ENCODE measurements at places on chromosomes 4 and X.

- no peak for DNase-seq
These were observed 1.0 kb upstream of the TBC1D9 start for GRCh38 chr4:140757232-140757630.

DNA sequence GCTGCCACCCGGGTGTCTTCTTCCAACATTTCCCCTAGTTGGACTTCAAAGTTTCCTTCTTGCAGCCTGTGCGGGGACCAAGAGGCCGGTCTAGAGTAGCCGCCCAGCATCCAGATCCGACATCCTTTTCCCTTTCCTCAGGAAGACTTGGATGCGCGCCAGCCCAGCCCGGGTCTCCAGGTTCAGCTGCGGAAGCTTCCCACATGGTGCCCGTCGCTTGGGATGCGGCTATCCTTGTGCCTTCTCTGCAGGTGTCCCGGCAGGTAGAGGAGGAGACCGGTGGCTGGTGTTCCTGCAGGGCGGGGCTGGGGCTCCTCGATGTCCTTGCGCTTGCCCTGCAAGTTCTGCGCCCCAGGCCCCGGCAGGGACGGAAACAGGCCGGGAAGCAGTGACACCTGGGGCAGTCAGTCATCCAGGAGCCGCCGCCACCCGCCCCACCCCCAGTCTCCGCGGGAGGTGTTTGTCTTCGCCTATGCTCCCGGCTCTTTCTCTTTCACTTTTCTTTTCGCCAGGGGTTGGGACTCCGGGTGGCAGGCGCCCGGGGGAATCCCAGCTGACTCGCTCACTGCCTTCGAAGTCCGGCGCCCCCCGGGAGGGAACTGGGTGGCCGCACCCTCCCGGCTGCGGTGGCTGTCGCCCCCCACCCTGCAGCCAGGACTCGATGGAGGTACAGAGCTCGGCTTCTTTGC is at the start of gene IL15:
TSS of gene IL15 (plus strand) at position 502 of the 689 bp plus-strand sequence. CDS start 82,882 bp downstream, outside the sequence.
- DNase-seq, result no peak

DNA sequence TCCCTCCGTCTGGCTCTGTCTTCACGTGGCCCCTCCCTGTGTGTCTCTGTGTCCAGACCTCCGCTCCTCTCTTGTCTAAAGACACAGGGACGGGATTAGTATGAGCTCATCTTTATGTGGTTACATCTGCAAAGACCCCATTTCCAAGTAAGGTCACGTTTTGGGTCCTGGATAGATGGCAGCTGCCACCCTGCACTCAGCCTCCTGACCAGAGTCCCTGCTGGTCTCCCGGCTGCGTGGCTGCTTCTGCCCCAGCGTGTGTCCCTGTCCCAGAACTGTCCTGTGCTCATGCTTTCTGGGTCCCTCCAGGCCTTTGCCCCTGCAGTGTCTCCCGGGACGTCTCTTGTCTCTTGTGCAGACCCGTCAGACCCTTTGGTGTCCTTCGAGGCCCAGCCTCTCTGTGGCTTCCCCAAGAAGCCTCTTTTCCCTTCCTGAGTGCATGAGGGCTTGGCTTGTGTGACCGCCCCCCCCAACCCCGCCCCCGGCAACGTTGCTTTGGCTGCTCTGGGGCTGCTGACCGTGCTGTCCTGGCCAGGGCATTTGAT is 107.3 kb downstream of the PSAPL1 start:
- DNase-seq, result no peak

GRCh38 chr4:129342819-129343408 is 247.0 kb downstream of the C4orf33 start:
- no peak for DNase-seq

DNA sequence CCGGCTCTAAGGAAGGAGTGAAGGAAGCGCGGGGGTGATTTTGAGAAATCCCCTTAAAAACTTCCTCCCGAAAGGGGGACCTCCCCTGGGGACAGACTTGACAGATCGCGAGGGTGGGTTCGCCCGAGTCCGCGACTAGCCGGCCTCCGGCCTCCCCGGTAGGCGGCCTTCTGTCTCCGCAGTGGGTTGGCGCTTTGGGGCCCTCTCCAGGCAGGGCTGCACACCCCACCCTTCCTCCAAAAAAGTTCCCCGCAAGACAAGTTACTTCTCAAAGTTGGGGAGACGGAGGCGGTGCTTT is 24.8 kb downstream of the HOPX start:
- no peak for DNase-seq

DNA sequence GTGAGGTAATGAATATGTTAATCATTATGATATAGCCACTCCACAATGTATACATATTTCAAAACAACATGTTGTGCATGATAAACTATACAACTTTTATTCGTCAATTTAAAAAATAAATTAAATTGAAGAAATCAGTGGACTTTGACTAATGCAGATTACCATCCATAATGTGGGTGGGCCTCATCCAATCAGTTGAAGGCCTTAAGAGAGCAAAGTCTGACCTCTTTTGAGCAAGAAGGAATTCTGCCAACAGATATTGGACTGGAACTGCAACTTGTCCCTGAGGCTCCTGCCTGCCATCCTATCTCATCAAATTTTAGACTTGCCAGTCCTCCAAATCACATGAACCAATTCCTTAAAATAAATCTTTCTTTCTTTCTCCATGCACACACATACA is 57.4 kb upstream of the SLC16A2 start:
- no peak for DNase-seq
